ENCODE measurements at places on chromosomes 1 and 21. TPM values are rescaled to one million over a fixed set of nuclear protein-coding genes. Genes with fewer than 3 reads are reported as not detected.

DNA sequence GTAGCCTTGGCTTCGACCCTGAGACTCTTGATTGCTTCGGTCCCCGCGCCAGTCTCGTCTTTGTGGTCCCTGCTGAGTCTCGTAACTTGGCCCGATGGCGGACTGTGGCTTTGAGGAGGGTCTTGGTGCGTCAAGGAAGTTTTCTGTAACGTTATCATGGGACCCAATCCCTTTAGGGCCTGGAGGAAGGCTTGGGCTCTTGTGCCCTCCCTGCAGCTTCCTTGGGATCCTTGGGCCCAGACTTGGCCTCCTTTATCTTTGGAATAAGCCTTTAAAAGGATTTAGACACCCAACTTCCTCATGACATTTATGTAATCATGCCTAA is 371 bp downstream of the ZMPSTE24 start:
- no peak for DNase-seq

GRCh38 chr21:37527716-37528115 is 161.1 kb downstream of the DYRK1A start:
- no peak for DNase-seq

DNA sequence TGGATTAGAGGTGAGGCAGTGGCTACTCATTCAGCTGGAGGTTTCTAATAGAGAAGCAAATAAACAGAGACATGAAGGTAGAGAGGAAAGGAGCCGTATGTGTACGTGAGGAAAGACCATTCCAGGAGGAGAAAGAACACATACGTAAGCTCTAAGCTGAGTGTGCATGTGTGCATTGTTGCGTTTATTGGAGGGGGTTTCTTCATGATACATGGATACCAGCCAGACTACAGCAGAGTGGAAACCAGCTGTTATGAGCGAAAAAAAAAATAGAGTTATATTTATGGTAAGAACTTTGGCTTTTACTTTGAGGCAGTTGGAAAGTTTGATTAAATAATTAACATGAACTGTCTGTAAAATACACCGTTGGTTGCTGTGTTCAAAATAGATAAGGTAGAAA is 173.4 kb upstream of the RGS18 start:
- no peak for DNase-seq

DNA sequence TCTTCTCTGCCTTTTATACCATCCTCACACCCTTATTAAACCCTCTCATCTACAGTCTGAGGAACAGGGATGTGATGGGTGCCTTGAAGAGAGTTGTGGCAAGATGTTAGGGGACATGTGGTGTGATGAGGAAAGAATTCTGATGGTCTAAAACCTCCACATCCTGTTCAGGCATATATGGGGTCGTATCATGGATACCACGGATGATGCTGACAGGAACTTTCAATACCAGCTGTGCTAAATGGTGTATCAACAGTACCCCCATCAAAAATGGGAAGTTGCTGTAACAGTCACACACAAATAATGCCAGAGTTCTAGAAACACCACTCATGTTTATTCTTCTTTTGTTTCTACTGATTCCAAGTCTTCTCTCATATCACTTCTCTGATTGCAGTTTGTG is 12.9 kb downstream of the OR2T6 start:
- no peak for DNase-seq

DNA sequence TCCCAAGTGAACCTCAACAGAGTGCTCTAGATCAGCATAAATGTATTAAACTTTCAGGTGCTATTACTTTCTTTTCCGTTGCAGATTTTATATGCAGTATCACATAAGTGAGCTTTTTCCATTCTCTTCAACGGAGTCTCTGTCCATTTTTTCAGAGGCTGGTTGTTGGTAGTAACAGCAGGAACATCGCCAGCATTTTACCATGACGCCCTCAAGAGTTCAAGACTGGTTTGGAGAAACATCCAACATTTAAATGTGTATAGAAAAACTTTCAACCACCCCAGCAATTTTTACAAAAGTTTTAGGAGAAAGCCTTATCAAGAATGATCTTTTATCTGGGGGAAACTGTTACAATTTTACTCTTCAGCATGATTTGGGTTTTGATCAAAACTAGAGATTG is 117.0 kb downstream of the TGFB2 start:
- no peak for DNase-seq

- DNase-seq: no peak
Measured at GRCh38 chr1:246483569-246483933, 23.5 kb downstream of the SMYD3 start.

- no peak for DNase-seq
Measured at GRCh38 chr1:206094024-206094423, 23.2 kb downstream of the AVPR1B start.

Gene CYP4X1
- not detected for total RNA-seq

Gene GPR3
- total RNA-seq: 3.9 TPM

Gene LDLRAP1
- 21.1 TPM for total RNA-seq

Gene LAMB3
- 1.3 TPM for total RNA-seq

Gene C2CD4D
- total RNA-seq: 2.0 TPM

Gene CD34
- not detected for total RNA-seq

Gene CYP4A11
- not detected for total RNA-seq
